ENCODE measurements at places on chromosomes 1 and 21.

- H3K27me3 ChIP-seq, result no peaks in the 10 kb centered on the region
- no peak overlapping the region for H3K4me3 ChIP-seq
- no peak overlapping the region for H3K27ac ChIP-seq
- DNase-seq, result no peak
Measured at GRCh38 chr1:212127221-212127620, 91.7 kb downstream of the DTL start.

- H3K27me3 ChIP-seq, result no peaks in the 10 kb centered on the region
- no peaks in the 10 kb centered on the region for H3K4me1 ChIP-seq
- H3K36me3 ChIP-seq, result no peaks in the 10 kb centered on the region
- H3K4me3 ChIP-seq, result no peak overlapping the region
- DNase-seq, result no peak
Measured at GRCh38 chr1:1132956-1133750, 17.3 kb upstream of the C1orf159 start.

- no peak overlapping the region for H3K4me3 ChIP-seq
- no peaks in the 10 kb centered on the region for H3K27me3 ChIP-seq
- no peaks in the 10 kb centered on the region for H3K36me3 ChIP-seq
- H3K27ac ChIP-seq, result no peak overlapping the region
Measured at GRCh38 chr21:15754640-15755039, 24.9 kb downstream of the USP25 start.

- DNase-seq, result no peak
- H3K4me1 ChIP-seq, result no peaks in the 10 kb centered on the region
- no peaks in the 10 kb centered on the region for H3K27me3 ChIP-seq
- H3K27ac ChIP-seq, result no peak overlapping the region
- H3K4me3 ChIP-seq, result no peak overlapping the region
Measured at GRCh38 chr1:218207194-218207593, 77.9 kb upstream of the RRP15 start.

GRCh38 chr1:207282058-207282457 is 39.4 kb upstream of the CD55 start:
- H3K36me3 ChIP-seq, result no peaks in the 10 kb centered on the region
- DNase-seq, result no peak
- no peaks in the 10 kb centered on the region for H3K4me1 ChIP-seq
- H3K4me3 ChIP-seq, result no peak overlapping the region
- H3K27me3 ChIP-seq, result no peaks in the 10 kb centered on the region

DNA sequence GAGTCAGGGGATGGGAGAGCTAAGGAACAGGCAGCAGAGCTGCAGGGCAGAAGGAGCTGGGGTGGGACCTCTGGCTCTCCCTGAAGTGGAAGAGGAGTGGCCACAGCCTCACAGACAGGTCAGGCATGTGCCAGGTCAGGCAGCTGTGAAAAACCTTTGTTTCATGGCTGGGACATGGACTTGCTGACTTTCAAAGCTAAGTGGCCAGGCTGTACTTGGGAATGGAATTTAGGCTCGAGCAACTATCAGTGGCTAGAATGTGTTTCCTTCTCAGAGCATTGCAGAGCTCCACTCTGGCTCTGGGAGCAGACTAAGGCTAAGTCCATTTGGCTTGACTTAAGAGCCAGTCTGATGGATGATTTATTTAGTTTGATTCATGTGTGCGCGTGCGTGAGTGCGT is 385.1 kb downstream of the LMX1A start:
- H3K27ac ChIP-seq, result no peak overlapping the region
- no peak overlapping the region for H3K4me3 ChIP-seq
- H3K4me1 ChIP-seq, result no peaks in the 10 kb centered on the region
- no peaks in the 10 kb centered on the region for H3K36me3 ChIP-seq
- H3K27me3 ChIP-seq, result no peaks in the 10 kb centered on the region
- no peak for DNase-seq

DNA sequence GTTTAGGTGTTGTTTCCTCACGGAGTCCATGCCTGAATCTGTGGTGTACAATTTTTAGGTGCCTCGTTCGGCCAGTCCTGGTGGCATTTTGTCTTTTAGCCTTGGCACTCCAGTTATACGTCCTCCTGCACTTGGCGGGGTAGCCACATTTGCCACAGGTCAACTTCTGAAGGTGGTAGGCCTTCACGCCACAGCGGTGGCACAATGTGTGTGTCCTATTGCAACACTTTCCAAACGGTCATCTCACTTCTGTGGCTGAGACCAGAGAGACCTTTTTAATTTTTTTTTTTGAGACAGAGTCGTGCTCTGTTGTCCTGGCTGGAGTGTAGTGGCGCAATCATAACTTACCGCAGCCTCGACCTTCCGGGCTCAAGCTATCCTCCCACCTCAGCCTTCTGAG is 49.1 kb downstream of the CAMTA1 start:
- H3K4me1 ChIP-seq, result no peaks in the 10 kb centered on the region
- DNase-seq, result no peak
- no peaks in the 10 kb centered on the region for H3K27me3 ChIP-seq
- H3K36me3 ChIP-seq, result no peaks in the 10 kb centered on the region

GRCh38 chr21:45318146-45318555 is 30.5 kb upstream of the POFUT2 start:
- peak overlapping the region; percentile 90 for H3K27ac ChIP-seq
- H3K4me3 ChIP-seq, result no peak overlapping the region
- DNase-seq, result no peak
- no peaks in the 10 kb centered on the region for H3K27me3 ChIP-seq
- peaks cover 62% of the 10 kb centered on the region for H3K4me1 ChIP-seq

- no peak overlapping the region for H3K4me3 ChIP-seq
- no peak for DNase-seq
- H3K4me1 ChIP-seq, result no peaks in the 10 kb centered on the region
- no peak overlapping the region for H3K27ac ChIP-seq
- H3K36me3 ChIP-seq, result no peaks in the 10 kb centered on the region
Measured at GRCh38 chr1:207857447-207857846, 53.5 kb downstream of the CD34 start.
